Activated CD4-positive, alpha-beta T cell treated with anti-CD3 and anti-CD28 coated beads for 24 hours (primary cell): ENCODE measurements at places on chromosomes 12 and 14.

DNA sequence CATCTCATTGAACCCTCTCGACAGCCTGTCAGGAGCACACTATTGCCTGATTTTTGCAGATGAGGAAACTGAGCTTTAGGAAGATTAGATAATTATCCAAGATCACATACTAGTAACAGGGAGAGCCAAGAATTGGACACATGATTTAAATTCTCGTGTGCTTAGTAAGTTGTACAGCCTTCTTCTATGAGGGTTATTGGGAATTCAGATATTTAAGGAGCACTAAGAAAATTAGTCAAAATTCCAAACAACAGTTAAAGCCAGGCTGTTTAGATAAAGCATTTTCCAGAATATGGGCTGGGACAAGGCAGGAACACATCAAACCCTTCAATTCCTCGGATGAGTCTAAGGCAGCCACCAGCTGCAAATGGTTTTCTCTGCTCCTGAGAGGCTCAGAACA lies 148.8 kb downstream of the TMEM30B start:
- no peak for DNase-seq

GRCh38 chr14:22276913-22277816 lies 311.9 kb downstream of the DAD1 start:
- no peak for DNase-seq

DNA sequence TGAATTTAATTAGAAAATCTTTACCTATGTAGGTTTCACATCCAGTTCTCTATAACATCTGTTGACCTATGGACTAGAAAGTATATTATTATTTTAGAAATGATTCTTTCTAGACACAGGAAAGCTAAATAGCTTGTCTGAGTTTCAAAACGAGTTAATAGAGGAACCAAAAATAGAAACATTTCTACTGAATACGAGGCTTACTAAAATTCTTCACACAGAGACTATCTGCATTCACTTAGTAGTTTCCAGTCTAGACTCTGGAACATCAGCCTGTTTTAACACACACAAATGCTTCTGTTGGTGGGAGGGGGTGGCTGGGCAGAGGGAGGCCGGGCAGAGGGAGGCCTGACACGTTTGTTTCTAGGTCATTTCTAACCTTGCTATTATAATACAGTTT lies 29.7 kb downstream of the RGS6 start:
- no peak for DNase-seq

GRCh38 chr14:35385042-35385839 lies 19.3 kb downstream of the NFKBIA start:
- DNase-seq = no peak

DNA sequence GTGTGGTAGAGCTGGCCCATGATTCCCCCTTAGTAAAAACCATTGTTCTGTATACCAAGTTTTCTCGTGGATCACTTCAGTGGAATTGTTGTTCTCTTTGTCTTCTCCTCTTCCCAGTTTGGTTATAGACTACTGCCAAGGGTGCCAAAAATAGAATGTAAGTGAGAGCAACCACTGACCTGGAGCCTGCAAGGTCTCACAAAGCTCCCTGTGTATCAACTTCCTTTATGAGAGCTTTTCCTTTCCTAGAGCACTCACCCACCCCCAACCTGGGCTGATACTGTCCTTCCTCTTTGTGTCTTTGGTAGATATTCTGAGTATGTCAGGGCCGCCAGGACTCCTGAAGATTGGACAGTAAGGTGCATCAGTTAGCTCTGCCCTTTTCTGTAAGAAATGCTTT lies 101.0 kb downstream of the SCN8A start:
- DNase-seq = no peak

DNA sequence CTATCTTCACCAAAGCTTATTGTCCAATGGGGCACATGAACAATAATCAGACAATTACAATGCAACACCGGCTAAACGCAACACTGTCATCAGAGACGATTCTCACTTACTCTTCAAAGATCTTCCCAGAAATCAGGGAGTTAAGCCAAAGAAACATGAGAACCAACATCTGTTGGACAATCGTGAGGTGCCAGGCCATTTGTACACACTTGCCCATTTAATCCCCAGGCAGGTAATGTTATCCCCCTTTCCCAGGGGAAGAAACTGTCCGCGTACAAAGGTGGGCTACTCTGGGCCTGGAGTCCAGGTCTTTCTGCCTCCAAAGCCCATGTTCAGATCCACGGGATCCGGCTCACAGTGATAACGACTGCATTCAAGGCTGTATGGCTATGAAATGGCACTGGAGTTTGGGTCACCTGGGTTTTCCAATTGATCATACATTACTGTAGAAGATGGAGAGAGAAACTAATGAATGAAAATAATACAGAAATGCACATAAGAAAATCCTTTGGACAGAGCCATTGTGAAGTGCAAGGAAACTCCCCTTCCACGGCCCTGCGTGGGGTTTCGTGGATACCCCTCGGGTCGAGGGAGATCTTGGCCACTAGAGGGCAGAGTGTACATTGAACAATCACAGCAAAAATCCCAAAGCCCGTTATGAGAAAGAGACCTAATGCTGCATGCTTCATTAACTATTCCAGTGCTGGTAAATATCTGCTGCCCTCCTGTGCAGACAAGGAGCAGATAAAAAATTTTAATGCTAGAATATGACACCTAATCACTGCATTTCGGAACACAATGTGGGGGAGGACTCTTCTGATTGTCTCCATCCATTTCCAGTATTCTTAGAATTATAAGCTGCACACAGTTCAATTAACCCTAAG lies 111.4 kb downstream of the EGLN3 start:
- peak; percentile 23 for DNase-seq

DNA sequence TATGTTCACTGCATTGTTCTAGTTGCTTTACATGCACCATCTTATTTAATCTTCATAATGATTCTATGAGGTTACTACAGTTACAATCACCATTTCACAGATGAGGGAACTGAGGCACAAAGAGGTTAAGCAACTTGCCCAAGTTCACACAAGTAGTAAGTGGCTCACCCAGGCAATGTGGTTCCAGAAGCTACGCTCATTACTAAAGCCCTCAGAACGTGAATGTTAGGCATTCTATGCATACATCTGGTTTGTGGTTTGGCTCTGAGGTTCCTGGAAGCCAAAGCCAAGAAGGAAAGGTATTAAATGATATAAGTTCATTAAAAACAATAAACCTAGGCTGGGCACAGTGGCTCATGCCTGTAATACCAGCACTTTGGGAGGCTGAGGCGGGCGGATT lies 14.4 kb upstream of the VRTN start:
- no peak for DNase-seq

- no peak for DNase-seq
These were observed 311 bp upstream of the LGR5 start for GRCh38 chr12:71439362-71439612.

- DNase-seq = no peak
These were observed 66.9 kb downstream of the ANKS1B start for GRCh38 chr12:99917711-99918402.

- DNase-seq = no peak
These were observed 22.1 kb downstream of the SLC8A3 start for GRCh38 chr14:70166530-70167203.

DNA sequence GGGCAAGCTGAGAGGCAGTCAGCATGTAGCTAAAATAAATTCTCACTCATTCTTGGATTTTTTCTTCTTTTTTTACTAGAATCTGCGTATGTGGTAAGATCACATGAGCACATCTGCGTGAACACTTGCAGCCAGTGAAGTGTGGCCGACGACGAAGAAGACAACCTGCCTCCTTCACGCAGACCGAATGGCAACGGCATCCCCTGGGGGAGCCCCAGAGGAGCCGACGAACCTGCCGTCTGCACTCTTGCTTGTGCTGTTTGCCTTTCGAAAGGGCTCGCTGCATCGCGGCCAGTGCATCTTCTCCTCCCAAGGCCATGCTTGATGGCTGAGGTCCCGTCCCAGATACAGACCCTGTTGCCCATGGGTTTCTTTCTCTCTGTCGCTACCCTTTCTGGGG lies 113.8 kb downstream of the KCNK10 start:
- no peak for DNase-seq

GRCh38 chr12:28776220-28776619 lies 372.9 kb upstream of the FAR2 start:
- DNase-seq = no peak

GRCh38 chr12:117580718-117581062 lies 219.3 kb upstream of the NOS1 start:
- no peak for DNase-seq

- no peak for DNase-seq
These were observed 872.0 kb upstream of the FLRT2 start for GRCh38 chr14:84657911-84658310.
